ENCODE measurements at places on chromosomes 3 and 15. TPM values are rescaled to one million over a fixed set of nuclear protein-coding genes. Genes with fewer than 3 reads are reported as not detected.

The SLCO2A1 gene
- total RNA-seq, result 0.82 TPM

GRCh38 chr3:150521463-150521862 is 24.8 kb downstream of the SERP1 start:
- DNase-seq, result no peak

The MORC1 gene
- not detected for total RNA-seq

GRCh38 chr3:66404903-66405700 is 95.7 kb downstream of the LRIG1 start:
- DNase-seq, result no peak

DNA sequence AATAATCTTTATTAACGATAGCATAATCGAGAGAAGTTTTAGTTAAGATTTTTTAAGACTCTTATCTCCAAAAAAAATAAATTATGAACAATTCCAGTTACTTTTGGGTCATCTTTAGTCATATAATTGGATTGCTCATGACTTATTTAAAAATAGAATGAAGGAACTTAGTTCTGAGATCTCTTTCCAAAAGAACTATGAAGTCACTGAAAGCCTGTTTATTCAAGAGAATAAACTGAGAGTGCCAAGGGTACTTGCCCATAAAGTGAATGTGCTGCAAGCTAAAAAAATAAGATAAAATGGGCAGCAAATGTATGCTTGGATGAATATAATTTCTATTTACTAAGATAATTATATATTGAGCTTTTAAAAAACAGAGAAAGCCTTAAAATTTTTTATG is 176.5 kb upstream of the PLSCR5 start:
- DNase-seq, result no peak

- no peak for DNase-seq
Observed at GRCh38 chr3:86913160-86913559, 77.8 kb downstream of the VGLL3 start.

DNA sequence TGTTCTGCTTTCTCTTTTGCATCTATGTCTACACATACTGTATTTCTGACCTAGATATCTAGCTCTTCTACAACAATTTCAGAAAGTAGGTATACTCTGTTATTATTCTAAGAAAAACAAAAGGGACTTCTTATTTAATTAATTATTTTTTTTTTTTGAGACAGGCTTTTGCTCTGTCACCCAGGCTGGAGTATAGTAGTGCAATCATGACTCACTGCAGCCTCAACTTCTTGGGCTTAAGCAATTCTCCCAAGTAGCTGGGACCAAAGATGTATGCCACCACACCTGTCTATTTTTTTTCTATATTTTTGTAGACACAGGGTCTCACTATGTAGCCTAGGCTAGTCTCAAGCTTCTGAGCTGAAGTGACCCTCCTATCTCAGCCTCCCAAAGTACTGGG is 130.6 kb downstream of the MBNL1 start:
- no peak for DNase-seq

The LHFPL4 gene
- total RNA-seq, result not detected

DNA sequence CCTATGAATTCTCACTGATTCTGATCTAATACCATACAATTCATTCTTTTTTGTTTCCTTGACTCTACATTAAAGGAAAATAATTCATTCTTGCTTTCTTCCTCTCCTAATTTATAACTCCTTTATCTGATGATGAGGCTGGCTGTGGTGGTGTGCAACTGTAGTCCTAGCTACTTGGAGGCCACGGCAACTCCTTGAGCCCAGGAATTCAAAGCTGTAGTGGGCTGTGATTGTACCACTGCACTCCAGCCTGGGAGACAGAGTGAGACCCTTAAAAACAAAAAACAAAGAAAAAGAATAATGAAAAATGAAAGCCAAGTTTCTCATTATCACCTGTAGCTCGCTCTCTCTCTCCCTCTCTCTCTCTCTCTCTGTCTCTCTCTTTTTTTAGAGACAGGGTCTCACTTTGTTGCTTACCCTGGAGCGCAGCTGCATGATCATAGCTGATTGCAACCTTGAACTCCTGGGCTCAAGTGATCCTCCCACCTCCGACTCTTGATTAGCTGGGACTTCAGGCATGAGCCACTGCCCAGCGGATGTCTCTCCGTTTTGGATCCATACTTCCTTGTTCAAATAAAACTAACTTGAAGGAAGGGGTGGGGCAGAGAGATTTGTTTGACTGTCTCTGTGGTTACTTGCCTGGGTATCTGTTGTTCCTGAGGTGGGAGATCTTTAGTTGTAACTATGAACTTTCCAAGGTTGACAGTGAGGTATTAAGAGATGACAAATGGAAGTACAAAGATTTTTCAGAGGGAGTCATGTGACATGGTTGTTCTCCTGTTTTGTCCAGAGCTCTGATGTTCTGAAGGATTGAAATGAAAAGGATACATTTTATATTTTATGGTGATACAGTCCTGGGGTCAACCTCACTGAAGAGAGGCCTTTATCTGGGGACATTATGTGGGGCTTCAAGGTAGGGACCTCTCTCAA is 46.9 kb downstream of the STARD9 start:
- DNase-seq, result no peak

DNA sequence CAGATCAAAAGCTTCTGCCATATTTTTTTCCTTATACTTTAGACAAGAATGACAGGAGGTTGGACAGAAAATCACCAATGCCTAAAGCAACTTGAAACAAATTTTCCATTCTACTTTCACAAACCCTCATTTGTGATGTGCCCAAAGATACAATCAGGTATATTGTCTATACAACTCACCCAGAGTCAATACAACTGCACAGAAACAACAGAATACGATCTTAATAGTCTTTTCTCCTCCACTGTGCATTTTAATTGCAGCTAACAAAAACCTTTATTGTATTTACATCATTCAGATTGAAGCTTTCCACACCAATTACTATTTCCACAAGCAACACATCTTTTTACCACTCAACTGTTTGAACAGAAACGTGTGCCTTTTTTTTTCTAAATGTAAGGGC is 80.4 kb downstream of the PLOD2 start:
- DNase-seq, result no peak

DNA sequence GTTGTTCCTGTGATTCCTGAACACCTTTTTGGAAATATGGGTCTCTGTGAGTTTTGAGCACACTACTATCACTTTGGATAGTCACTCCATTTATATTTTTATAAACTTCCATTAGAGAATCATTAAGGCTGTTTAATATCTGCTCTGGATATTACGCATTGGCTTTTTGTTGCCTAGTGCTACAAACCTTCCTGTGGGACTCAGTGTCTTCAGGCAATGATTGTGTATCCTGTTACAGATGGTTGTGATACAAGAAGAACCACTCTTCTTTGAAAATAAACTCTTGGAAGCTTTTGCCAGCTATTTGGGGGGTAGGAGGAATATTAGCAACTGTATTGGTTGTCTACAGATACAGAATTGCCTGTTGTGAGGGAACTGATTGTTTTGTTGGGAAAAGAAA is 15.6 kb downstream of the GCSAM start:
- no peak for DNase-seq

DNA sequence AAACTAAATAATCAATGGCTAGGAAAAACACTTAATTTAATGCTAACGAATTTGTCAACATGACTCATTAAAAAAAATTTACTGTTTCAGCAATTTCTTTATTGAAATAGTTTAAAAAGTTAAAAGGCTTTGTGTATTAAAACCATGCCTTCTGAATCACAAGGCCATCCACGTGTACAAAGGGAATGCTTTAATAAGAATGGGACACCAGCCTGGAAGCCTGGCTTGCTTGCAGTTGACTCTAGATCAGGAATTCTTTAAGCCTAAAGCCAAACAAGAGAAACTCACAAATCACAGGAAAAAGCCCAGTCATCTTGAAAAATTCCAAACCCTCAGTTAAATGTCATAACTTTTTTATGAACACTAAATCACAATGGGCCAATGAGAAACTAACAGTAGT is 137.6 kb downstream of the PEAK1 start:
- no peak for DNase-seq

The DOCK3 gene
- total RNA-seq, result 0.17 TPM

- no peak for DNase-seq
Observed at GRCh38 chr3:135989242-135989641, 23.7 kb downstream of the PPP2R3A start.

The RASGRF1 gene
- total RNA-seq, result not detected

- DNase-seq, result no peak
Observed at GRCh38 chr15:62209821-62210220, 44.7 kb upstream of the C2CD4B start.

The RGMA gene
- 26.2 TPM for total RNA-seq

The CASR gene
- not detected for total RNA-seq

DNA sequence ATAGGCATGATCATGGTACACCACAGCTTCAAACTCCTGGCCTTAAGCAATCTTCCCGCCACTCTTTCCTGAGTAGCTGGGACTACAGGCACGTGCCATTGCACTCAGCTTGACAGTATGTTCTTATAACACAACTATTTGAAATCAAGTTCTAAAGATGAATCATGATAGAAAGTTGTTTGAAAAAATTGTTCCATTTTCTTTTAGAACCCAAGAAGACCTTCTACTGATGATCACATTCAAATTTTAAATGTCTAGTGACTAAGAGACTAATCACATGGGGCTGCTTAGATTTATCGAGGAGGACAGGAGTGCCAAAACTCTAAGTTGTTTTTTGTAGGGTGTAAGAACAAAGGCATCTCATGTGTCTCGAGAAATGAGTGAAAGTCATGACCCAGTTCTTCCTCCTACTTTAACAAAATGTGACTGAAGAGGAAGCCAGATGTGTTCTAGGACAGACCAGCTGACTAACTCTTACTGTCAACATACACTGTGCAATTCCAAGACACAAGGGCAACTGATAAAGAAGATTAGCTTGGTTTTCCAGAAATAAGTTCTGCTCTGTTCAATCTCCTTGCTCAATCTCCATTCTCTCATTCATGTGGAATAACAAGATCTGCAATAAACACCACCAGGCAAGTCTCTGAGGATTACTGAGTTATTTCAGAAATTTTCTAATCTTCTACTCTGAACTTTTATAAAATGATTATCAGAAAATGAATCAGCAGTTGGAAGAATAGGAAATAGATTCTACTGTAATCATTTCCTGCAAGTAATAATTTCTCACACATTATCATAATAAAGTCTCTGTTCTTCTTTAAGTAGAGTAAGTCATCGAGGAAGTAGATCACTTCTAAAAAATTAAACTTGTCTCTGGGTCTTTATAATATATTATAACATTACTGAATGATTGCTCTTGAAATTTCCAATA is 122.6 kb upstream of the CCNL1 start:
- no peak for DNase-seq

GRCh38 chr15:70466895-70467529 is 296.3 kb downstream of the UACA start:
- DNase-seq, result peak; percentile 42

DNA sequence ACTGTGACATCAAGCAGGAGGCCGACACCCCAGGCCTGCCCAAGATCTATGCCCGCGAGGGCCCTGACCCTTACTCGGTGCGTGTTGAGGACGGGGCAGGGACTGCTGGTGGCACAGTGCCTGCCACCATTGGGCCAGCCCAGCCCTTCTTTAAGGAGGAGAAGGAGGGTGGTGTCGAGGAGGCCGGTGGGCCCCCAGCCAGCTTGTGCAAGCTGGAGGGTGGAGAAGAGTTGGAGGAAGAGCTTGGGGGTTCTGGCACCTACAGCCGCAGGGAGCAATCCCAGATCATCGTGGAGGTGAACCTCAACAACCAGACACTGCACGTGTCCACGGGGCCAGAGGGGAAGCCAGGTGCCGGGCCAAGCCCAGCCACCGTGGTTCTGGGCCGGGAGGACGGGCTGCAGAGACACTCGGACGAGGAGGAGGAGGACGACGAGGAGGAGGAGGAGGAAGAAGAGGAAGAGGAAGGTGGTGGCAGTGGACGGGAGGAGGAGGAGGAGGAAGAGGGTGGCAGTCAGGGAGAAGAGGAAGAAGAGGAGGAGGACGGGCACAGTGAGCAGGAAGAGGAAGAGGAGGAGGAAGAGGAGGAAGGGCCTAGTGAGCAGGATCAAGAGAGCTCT is 5.4 kb downstream of the ZBTB47 start:
- DNase-seq, result no peak

DNA sequence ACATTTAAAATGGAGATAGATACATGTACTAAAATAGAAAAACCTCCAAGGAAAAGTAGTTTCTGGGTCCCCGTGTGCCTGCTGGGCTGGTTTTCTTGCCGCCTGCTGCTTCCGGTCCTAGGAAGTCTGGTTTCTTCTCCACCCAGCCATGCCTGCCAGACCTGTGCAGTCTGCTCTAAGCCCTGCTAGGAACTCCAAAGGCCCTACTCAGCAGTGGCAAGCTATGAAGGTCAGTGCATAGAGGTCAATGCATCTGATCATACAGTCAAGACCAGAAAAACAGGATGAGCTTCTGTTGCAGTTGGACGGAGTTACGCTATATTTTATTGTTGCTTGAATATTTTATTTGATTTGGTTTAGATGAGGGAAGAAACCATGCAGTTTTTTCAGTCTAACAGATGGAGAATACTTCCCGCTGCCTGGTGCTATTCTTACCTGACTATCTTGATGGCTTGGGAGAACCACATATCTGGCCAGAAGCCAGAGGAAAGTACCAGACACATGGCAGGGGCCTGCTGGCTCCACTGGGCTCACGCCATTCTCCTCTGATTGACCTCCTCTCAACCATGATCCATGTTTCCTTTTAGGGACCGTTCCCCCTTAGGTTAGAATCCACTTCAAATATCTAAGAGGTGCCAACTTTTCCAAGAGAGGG is 226.8 kb upstream of the ST8SIA2 start:
- DNase-seq, result no peak

- no peak for DNase-seq
Observed at GRCh38 chr15:49079340-49080039, 33.2 kb upstream of the SECISBP2L start.

GRCh38 chr3:48678056-48678455 is 7.7 kb downstream of the NCKIPSD start:
- DNase-seq, result peak; percentile 14

DNA sequence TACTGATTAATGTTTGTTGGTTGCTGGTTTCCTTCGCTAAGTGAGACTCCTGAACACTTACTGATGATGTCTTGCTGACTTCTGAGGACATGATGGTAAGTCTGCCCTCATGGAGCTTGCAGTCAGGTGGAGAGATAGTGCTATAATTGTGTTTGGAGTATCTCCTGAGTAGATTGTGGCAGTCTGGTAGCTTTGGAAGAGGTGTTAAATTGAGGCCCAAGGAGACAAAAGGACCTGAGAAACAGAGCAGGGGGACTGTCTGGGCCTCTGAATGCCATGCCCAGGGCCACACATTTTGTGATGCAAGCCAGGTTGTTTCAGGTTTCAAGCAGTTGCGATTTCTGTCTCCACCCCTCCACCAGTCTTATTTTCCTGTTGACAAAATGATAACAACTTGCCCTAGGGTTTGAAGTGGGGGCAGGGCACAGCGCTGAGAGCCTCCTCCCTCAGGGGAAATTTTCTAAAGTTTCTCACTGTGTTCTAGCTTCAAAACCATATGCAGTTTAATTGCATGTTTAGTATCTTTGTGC is 16.7 kb downstream of the SMAD3 start:
- DNase-seq, result no peak

- DNase-seq, result no peak
Observed at GRCh38 chr3:169744366-169745054, 20.4 kb downstream of the TERC start.

- DNase-seq, result no peak
Observed at GRCh38 chr3:181721046-181721875, 9.5 kb downstream of the SOX2 start.

DNA sequence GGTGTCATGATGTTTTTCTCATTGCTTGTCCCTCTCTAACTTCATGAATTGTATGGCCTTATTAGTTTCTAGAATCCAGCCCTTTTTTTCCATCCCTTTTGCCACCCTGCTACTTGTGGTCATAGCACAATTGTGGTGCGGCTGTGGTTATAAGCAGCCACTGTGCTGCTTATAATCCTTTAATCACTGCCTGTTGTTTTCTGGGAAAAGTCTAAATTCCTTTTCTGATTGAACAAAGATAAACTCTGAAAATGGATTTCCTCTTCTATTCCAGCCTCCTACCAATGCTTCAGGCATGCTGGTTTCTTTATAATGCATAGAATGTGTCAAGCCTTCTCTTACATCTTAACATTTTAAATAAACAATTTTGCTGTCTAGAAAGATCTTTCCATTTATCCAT is 319.5 kb downstream of the C3orf38 start:
- DNase-seq, result no peak

Data from chondrocyte (in vitro differentiated cells).